ENCODE measurements at places on chromosomes 12 and 14.

DNA sequence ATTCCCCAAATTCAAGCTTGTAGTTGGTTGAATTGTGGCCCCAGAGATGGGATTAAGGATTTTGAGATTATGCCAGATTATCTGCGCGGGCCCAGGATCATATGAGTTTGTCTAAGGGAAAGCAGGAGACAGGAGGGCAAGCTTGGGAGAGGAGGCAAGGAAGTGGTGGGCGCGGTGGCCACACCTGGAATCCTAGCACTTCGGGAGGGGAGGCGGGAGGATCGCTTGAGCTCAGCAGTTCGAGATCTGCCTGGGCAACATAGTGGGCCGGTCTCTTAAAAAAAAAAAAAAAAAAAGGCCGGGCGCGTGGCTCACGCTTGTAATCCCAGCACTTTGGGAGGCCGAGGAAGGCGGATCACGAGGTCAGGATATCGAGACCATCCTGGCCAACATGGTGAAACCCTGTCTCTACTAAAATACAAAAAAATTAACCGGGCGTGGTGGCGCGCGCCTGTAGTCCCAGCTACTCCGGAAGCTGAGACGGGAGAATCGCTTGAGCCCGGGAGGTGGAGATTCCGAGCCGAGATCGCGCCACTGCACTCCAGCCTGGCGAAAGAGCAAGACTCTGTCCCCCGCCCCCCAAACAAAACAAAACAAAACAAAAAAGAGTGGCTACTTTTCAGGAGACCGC, 881 bp upstream of the PUS1 start:
- peaks cover 15% of the 10 kb centered on the region for H3K36me3 ChIP-seq
- peak overlapping the region; percentile 64 for H3K27ac ChIP-seq
- peak overlapping the region; percentile 87 for H3K4me3 ChIP-seq
- no peaks in the 10 kb centered on the region for H3K27me3 ChIP-seq
- DNase-seq = no peak

- H3K36me3 ChIP-seq = peaks cover 6% of the 10 kb centered on the region
- H3K4me3 ChIP-seq = no peak overlapping the region
- H3K4me1 ChIP-seq = peaks cover 87% of the 10 kb centered on the region
- H3K27ac ChIP-seq = no peak overlapping the region
These were observed 25.2 kb downstream of the WNK1 start for GRCh38 chr12:777550-778047.

- DNase-seq = no peak
- no peak overlapping the region for H3K4me3 ChIP-seq
These were observed 2.0 kb upstream of the SOS2 start for GRCh38 chr14:50233166-50233950.

DNA sequence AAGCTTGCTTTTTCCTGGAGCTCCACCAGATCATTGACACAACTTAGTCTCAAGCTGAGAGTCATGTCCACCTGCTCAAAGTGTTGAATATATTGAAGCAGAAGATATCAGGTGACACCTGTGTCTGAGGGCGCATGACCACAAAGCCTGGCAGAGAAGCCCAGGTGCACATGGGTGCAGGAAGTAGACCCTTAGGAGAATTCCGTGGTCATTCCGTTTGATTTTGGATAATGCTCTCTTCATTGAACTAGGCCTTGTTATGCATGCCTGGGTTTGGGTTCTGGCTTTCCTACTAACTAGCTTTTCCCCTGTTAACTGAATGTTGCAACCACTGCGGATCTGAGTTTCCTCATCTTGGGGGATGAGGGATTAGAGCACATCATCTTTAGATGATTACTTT, 7.1 kb downstream of the ARHGDIB start:
- H3K4me3 ChIP-seq = no peak overlapping the region
- peaks cover 5% of the 10 kb centered on the region for H3K27me3 ChIP-seq
- no peaks in the 10 kb centered on the region for H3K36me3 ChIP-seq
- DNase-seq = no peak

DNA sequence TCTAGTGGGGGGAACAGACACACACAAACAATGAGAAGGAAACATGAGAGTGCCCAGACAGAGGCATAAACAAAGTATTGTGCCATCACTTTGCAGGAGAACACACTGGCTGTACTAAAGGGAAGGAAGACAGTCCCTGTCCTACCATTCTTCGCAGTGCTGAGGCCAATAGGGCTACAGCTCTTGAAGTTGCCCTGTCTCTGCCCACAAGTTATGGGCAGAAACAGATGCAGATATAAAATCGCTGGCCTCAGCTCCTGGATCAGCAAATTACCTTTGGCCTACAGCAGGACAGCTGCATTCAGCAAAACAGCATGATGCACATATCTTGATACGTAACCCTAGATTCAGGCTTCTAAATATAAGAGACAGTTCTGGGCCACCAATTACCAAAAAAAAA, 23.0 kb upstream of the PRKAB1 start:
- peaks cover 4% of the 10 kb centered on the region for H3K27me3 ChIP-seq
- H3K36me3 ChIP-seq = no peaks in the 10 kb centered on the region
- no peak overlapping the region for H3K4me3 ChIP-seq
- DNase-seq = no peak

DNA sequence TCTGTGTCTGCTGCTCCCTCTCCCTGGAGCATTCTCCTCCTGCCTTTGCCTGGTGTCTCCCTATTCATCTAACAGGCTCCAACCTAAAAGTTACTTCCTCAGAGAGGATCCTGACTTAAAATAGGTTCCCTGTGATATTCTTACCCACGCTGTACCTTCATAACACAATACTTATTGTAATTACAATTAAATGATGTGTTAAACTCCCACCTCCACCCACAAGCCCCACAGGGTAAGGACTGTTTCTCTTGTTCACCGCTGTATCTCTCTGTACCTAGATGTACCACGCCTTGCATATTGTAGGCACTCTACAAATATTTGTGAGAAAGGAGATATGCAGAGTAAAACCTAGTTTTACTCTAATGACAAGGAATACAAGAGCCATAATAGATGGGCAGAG, 5.0 kb downstream of the HEBP1 start:
- H3K4me3 ChIP-seq = no peak overlapping the region
- H3K4me1 ChIP-seq = peaks cover 65% of the 10 kb centered on the region
- no peak for DNase-seq

- H3K36me3 ChIP-seq = no peaks in the 10 kb centered on the region
- no peak overlapping the region for H3K27ac ChIP-seq
- no peak overlapping the region for H3K4me3 ChIP-seq
- no peak for DNase-seq
- H3K4me1 ChIP-seq = peaks cover 14% of the 10 kb centered on the region
These were observed 82.8 kb upstream of the RASSF8 start for GRCh38 chr12:25875661-25876060.

- H3K27ac ChIP-seq = no peak overlapping the region
- no peak for DNase-seq
- H3K4me3 ChIP-seq = no peak overlapping the region
- peaks cover 3% of the 10 kb centered on the region for H3K27me3 ChIP-seq
- no peaks in the 10 kb centered on the region for H3K36me3 ChIP-seq
- H3K4me1 ChIP-seq = peaks cover 61% of the 10 kb centered on the region
These were observed 108.4 kb downstream of the MED13L start for GRCh38 chr12:116169071-116169470.

DNA sequence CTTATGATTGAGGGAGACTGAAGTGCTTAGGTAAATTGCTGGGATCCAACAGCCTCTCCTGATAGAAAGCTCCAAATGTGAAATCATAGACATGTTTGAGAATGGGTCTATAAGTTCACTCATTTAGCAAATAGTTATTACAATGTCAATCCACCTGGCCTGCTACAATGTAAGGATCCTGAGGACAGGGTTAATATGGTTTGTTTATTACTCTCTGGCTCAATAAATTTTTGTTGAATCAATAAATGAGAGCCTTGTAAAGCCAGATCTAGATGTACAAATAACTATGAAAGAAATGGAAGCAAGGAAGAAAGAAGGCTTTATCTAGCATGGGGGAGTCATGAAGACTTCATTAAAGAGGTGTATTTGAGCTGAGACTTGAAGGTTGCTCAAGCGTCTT, 165.6 kb upstream of the IGF1 start:
- H3K27ac ChIP-seq = no peak overlapping the region
- H3K4me1 ChIP-seq = peaks cover 18% of the 10 kb centered on the region
- DNase-seq = no peak
- no peaks in the 10 kb centered on the region for H3K27me3 ChIP-seq
- no peak overlapping the region for H3K4me3 ChIP-seq
- peaks cover 5% of the 10 kb centered on the region for H3K36me3 ChIP-seq

- H3K36me3 ChIP-seq = no peaks in the 10 kb centered on the region
- DNase-seq = no peak
These were observed 99.5 kb downstream of the EGLN3 start for GRCh38 chr14:33851366-33851765.

DNA sequence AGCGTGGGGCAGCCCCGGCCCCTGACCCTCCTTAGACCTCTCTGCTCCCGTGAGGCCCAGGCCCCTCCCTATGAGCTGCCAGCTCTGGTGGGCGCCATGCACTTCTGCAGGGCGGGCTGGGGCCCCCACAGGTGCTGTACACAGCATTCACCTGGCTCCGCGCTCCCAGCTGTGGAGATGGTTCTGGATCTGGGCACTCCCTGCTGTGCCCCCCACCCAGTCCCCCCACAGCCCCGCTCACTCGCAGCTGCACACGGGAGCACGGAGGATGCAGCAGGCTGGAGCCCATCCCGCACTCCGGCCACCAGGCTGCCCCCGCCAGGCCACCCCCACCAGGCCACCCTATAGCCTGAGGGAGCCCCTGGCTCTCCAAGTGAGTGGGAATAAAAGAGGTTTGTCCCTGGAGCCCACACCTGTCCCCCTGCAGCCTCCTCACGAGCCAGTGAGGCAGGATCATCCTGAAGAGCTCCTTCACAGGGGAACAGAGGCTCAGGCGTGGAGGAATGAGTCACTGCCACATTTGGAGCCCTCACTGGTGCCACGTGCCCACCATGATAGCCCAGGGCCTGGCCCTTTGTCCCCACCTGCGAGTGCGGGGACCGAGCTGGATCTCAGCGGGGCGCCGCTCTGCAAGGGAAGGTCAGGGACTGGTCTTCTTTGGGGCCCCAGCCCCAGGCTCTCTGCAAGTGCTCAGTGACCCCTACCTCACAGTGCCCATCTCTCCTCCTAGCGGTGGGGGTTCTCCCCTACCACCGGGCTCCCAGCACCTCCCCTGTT, 1.9 kb downstream of the ADSS1 start:
- peaks cover 29% of the 10 kb centered on the region for H3K27me3 ChIP-seq
- H3K27ac ChIP-seq = no peak overlapping the region

GRCh38 chr12:121806546-121807423, 3.0 kb downstream of the SETD1B start:
- H3K27me3 ChIP-seq = no peaks in the 10 kb centered on the region
- H3K27ac ChIP-seq = peak overlapping the region; percentile 94
- H3K36me3 ChIP-seq = peaks cover 23% of the 10 kb centered on the region
- H3K4me1 ChIP-seq = peaks cover 41% of the 10 kb centered on the region
- H3K4me3 ChIP-seq = peak overlapping the region; percentile 93
- no peak for DNase-seq

- H3K36me3 ChIP-seq = peaks cover 24% of the 10 kb centered on the region
- peak overlapping the region; percentile 62 for H3K27ac ChIP-seq
- peaks cover 56% of the 10 kb centered on the region for H3K4me1 ChIP-seq
These were observed 44.9 kb downstream of the ATP2B1 start for GRCh38 chr12:89663577-89664357.

DNA sequence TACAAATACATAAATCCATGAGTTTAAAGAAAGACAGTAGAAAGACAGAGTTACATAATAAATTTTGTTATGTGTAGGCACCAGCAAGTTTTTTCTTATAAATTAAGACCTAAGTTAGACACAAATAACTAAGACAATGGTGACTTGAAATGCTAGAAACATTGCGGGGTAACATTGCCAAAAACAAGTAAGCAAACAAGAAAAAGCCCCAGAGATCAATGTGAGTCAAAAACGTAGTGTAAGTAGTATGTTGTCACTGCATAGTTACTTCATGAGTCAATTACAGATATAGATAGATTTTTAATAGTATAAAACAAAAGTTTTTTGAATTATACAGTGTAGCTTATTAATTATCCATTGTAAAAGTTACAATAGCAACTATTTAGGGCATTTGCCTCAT, 83.4 kb downstream of the CNTN1 start:
- H3K4me3 ChIP-seq = no peak overlapping the region
- H3K4me1 ChIP-seq = no peaks in the 10 kb centered on the region
- DNase-seq = no peak
- no peaks in the 10 kb centered on the region for H3K36me3 ChIP-seq
- no peaks in the 10 kb centered on the region for H3K27me3 ChIP-seq

DNA sequence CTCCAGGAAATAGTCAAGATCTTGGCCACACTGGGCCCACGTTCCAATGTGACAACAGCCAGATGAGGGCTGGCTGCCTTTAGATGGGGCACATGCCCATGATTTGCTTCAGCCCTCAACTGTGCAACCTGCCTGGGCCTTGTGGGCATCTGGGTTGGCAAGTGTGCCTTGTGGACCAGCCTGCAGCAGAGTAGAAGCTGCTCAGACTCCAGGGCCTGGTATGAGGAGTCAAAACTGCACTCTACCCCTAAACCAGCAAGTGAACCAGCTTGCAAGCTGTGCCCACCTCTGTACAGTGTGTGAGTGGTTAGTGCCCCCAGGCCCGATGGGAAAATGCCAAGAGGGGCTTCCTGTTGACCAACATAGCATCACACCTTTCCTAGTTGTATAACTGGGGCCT, 17.9 kb downstream of the PHETA1 start:
- H3K27me3 ChIP-seq = peaks cover 10% of the 10 kb centered on the region
- H3K4me1 ChIP-seq = no peaks in the 10 kb centered on the region
- H3K36me3 ChIP-seq = peaks cover 12% of the 10 kb centered on the region
- DNase-seq = no peak
- H3K27ac ChIP-seq = no peak overlapping the region
- H3K4me3 ChIP-seq = no peak overlapping the region

GRCh38 chr12:8685051-8685450, 12.7 kb upstream of the RIMKLB start:
- H3K4me1 ChIP-seq = peaks cover 20% of the 10 kb centered on the region
- no peak overlapping the region for H3K27ac ChIP-seq
- H3K36me3 ChIP-seq = no peaks in the 10 kb centered on the region
- H3K27me3 ChIP-seq = peaks cover 9% of the 10 kb centered on the region

GRCh38 chr12:88633312-88633711, 53.0 kb upstream of the KITLG start:
- no peaks in the 10 kb centered on the region for H3K27me3 ChIP-seq
- H3K36me3 ChIP-seq = no peaks in the 10 kb centered on the region
- H3K4me1 ChIP-seq = peaks cover 18% of the 10 kb centered on the region
- peak; percentile 19 for DNase-seq

DNA sequence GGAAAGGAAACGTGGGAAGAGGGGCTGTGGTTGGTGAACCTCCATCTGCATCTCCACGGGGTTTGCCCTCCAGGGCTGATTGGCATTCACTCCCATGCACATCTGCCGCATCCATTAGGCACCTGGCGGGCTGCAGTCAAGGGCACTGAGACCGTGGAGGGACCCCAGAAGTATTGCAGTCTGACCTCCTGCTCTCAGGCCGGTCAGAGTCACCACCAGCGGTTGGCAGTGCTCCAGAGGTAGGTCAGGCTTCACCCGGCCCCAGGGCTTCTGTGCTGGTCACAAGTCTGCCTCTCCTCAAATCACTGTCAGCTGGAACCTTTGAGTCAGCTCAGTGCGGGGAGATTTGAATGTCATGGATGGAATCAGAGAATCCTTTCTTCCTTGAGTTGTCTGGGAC, 132.3 kb downstream of the PAPOLA start:
- no peak overlapping the region for H3K27ac ChIP-seq
- no peak overlapping the region for H3K4me3 ChIP-seq
- no peaks in the 10 kb centered on the region for H3K36me3 ChIP-seq
- no peaks in the 10 kb centered on the region for H3K4me1 ChIP-seq
- H3K27me3 ChIP-seq = peaks cover 3% of the 10 kb centered on the region
